ENCODE measurements at places on chromosomes 12 and 14.

DNA sequence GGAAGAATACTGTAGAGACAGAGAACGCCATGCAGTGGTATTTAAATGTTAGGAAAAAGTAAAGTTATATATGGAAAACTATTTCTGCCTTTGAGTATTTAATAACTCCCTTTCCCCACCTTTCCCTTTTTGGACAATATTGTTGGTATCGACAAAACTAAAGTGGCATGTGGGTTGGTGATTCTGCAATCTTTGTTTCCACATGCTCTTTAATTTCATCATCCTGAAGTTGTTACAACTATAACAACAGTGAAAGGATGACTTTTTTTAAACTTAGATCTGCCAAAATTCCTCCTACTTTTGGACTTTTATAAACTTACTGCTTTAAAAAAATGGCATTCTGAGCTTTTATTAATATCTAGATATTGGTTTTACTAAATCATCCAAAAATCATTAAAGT lies 25.3 kb downstream of the TTC8 start:
- no peak for DNase-seq

DNA sequence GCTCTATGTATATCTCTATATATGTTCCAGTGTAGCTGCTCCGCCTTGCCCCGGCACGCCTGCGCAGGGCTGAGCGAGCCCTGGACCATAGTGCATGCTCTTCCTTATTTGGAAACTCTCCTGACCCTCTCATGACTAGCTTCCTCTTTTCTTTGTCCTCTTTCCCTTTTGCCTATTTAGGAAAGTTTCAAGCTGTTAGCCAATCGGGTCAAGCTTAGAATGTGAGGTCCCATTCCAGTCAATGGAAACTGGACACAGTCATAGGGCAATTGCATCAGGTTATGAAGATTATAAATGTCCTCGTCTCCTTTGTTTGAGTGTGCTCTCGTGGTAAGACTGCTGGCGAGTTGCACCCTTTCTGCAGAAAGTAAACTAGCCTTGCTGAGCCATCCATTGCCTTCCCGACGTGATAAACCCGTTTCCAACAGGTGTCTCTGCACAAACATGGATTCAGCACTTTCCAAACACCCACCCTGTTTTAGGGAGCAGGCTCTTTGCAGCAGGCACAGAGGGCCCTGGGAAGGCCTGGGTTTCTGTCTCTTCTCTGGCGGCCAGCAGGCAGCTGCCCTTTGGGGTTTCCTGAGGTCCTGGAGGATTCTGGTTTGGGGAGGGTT lies 30.9 kb downstream of the CCDC92 start:
- DNase-seq: no peak

- peak; percentile 25 for DNase-seq
These were observed 52.6 kb upstream of the VPS33A start for GRCh38 chr12:122318607-122319605.

DNA sequence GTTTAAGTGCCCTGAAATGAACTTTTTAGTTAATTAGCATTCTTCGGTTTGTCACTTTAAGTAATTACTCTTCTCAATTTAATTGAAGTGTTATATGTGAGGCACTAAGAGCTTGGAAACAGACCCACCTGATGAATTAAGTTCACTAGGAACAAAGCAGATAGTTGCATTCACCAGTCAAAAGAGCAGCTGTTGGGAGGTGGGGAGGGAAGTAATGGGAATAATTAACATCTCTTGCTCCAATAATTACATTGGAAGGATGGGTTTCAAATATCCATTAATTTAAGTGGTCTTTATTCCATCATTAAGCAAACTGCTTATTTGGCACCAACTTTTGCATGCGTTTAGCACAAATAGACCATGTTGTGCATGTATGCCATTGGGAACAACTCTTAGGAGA lies 667.2 kb downstream of the GALC start:
- no peak for DNase-seq

DNA sequence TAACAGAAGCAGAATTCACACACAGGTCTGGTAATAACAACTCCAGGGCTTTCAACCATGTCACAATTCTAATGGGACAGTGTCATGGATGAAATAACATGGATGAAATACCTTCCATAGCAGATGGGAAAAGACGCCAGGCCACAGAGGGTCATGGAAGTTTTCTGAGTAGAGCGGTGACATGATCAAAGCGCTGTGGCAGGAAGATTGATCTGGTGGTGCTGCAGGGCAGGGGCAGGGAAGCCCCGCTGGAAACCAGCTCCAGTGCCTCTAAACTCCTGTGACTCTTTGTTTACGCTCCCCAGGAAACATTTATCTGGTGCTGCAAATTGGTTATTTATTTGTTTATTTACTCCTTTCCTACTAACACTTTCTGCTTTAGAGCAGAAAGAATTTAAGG lies 108.3 kb upstream of the HMGA2 start:
- DNase-seq: no peak

DNA sequence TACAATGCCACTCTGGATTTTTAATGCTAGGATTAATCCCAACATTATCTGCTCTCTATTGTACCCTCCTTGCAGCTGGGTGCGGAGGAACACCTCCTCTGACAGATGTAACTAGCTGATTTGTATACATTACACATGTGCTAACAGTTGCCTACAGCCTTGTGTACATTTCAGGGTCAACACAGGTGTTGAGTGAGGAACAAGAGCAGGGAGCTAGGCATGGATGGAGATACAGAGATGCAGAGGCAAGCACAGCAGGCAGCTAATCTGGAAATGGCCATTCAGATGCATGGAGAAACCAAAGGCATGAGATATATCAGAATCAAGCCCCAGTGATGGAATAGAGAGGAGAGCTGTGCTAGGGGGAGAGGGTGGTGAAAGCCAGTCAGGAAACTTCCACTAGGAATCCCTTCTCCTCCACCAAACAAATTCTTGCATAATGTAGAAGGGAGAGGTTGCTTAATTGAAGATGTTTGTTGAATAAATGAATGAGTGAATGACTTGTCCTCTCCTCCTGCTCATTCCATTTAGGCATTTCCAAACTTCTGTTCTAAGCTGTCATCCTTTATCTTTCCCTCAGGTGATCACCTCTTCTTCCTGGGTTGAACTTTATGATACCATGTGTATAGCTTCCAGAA lies 313.2 kb downstream of the ATP23 start:
- DNase-seq: no peak

DNA sequence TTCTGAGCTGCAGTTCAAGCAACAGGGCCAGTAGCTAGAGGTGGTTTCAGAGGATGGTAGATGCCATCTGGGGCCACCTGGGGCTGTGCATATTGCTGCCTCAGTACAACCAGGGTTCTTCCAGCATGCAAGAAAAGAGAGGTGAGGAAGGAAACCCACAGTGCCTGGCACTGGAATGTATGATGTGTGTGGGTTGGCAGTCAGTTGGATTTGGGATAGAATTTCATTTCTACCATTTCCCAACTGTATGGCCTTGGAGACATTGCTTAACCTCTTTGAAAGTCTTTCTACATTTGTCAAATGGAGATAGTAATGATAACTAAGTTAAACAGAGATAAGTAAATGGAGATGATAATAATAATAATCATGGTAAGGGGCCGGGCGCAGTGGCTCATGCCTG lies 10.2 kb upstream of the LRRC10 start:
- no peak for DNase-seq

GRCh38 chr14:85811340-85811739 lies 281.4 kb downstream of the FLRT2 start:
- no peak for DNase-seq

DNA sequence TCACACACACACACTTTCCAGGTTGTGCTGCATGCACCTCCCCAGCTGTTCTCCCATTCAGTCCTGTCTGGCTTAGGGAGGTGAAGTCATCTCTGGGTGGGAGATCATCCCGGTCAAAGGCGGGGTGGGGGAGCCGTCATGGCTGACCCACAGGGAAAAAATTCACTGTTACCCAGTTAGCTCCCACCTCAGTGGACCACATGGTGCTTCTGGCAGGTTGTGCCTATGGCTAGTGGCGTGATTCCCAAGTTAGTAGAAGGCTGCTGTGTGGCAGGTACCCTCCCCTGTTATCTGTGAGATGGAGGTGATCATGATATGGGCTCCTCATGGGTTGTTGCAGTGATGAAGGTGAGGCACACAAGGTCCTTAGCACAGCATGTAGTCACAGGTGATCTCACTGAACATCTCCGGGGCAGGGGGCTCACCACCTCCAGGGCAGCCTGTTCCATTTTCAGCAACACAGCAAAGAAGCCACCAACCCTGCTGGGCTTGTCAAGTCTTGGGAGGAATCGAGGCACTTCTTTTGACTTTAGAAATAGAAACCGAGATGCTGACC lies 154.9 kb upstream of the CCND2 start:
- DNase-seq: no peak

DNA sequence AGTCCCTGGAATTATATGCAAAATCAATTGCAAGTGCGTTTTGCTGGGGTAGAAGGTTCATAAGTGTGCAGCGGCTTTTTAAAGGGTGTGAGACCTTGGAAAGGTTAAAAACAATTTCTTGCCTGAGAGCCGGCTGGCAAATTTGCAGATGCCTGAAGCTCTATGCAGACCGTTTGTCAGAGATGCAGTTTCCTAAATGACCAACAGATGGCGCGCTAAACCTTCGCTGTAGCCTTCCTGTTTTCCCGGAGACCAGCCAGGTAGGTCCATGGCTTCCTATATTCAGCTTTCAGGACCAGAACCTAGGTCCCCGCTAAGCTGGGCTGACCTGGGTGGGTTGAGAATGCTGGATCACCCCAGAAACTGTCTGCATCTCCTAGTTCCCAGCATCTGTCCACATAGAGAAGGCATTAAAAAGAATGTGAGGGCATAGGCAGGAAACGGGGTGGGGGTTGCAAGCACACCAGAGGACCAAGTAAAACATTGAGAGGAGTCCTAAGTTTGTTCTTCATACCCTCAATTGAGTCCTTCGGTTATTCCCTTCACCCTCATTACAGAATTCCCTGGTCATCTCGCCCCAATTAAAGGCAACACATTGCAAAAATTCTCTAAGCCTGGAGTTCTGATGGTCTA lies 5.7 kb upstream of the NOS1 start:
- peak; percentile 86 for DNase-seq

DNA sequence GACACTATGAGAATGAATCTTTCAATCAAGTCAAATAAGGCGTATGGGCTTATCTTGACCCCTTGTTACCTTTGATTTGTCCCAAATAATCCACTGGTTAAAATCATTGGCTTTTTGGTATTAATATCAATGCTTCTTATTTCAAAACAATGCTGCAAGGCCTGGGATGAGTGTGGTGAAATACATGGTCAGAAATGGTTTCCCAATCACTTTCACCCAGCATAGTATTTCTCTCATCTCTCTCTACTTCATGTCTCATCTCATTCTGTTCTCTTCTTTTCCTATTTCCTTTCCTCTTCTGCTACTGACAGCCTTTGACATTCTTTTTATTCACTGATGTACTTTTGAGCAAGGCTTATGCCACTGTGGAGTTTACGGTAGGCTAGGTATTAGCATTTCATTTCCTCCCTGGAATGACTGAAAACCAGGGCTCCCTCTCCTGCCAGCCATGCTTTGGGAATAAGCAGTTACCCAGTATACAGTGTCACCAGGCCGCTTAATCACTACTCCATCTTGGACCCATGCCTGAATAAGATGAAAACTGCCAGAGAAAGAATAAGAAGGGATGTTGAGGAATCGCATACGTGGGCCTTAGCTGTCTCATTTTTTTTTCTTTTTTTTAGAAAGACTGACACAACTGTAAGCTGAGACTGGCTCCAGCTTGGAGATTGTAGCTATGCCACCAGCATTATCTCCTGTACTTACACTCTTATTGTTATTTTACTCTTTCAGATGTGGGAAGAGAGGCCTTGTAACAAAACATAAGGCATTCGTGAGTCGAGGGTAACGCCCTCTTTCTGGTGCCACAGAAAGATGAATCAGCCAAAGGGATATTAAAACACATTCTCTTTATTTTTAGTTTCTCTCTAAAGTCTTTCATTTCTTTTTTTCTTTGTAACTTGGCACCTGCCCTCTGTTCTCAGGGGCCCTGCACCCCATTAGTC lies 53.5 kb downstream of the IGF1 start:
- no peak for DNase-seq

DNA sequence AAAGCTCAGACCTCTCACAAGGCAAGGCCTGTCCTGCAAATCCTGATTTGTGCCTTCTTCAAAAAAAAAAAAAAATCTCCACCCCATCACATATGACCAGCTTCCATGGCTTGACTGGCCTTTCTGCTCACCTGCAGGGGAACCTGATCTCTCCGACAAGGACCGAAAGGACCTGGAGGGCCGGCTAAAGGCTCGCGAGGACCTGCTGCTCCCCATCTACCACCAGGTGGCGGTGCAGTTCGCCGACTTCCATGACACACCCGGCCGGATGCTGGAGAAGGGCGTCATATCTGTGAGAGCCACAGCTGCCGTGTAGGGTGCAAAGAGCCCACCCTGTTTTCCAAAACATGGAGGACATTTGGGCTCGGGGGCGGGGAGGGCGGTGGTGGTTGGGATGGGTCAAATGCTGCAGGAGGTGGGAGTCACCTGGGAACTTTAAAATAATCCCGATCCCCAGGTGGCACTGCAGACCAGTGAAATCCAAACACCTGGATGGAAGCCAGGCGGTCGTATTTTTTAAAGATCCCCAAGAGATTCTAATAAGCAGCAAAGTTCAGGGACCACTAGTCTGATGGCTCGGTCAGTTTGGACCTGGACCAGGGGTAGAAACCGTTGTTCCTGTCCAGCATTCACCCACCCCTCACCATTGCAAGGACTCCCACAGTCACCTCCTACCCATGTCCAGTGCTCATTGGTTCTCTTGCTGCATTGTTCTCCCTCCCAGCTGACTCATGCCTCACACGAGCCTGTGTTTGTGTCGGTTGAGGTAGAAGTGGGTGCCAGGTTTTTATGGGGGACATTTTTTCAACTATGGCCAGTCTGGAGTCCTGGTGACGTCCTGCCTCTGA lies 44.8 kb downstream of the FOXN4 start:
- DNase-seq: peak; percentile 92

DNA sequence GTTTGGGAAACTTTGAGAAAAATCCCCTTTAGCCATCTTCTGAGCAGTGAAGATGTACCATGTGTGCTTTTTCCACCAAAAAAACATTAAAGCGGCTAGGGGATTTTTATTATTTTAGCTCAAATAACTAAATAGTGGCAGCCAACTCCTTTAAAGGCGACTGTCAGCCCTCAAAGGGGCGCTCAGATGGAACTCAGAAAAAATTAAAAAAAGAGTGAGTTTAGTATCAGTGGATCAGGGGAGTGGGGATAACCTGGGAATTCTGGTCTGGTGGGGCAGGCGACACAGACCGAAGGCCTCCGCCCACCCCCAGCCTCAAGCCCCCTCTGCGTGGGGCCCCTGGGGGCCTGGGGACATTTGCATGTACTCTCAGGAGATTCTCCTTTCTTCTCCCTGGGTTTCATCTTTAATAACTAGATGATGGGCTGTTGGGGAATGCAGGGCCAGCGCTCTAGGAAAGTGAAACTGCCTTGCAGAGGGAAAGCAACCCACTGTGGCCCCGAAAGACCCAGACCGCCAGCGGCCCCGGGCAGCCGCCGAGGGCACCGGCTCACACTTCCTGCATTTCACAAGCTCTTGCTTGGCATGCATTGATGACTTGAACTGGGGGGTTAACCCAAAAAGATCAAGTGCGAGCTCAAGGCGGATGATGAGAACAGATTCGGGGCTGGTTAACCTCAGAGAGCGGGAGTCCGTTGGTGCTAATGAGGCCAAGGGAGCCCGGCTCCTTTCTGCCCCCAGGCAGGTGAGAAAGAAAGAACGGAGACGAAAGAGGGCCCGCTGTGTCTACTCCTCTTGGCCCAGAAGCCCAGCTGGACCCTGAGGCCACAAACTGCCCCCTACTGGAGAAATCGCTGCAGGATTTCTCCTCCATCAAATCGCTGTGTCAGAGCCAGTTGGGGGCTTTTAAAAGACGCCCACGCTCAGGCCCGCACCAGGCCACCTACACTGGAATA lies 7.3 kb upstream of the BATF start:
- no peak for DNase-seq

Data from 8988T (cell line).